ENCODE measurements at places on chromosomes 13 and 19. TPM values are rescaled to one million over a fixed set of nuclear protein-coding genes. Genes with fewer than 3 reads are reported as not detected.

The LIG4 gene
- 9.2 TPM for total RNA-seq

The VSTM2B gene
- total RNA-seq, result not detected

The ZIC5 gene
- total RNA-seq, result not detected

The CACNA1A gene
- 0.28 TPM for total RNA-seq

The HSPBP1 gene
- total RNA-seq, result 35.8 TPM

The UHRF1 gene
- total RNA-seq, result 0.28 TPM

The GFY gene
- total RNA-seq, result not detected

The OR10H1 gene
- total RNA-seq, result not detected

The FPR2 gene
- 3.9 TPM for total RNA-seq

The RFPL4AL1 gene
- not detected for total RNA-seq

DNA sequence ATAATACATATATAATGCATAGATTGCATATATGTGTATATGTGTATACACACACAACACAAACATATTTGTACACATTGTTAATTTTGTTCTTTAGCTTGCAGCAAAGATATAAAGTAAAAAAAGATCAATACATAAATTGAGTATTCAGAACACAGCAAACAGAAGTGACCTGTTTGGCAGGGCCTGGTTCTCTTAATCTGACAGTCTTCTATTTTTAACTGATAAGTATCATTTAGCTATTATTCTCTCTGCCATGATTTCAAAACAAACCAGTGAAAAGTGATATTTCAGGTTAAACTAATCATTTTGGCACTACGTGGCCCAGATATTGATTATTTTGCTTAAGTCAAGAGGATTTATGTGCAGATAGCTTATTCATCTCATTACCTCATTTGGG, 309.4 kb downstream of the OXGR1 start:
- no peak for DNase-seq

DNA sequence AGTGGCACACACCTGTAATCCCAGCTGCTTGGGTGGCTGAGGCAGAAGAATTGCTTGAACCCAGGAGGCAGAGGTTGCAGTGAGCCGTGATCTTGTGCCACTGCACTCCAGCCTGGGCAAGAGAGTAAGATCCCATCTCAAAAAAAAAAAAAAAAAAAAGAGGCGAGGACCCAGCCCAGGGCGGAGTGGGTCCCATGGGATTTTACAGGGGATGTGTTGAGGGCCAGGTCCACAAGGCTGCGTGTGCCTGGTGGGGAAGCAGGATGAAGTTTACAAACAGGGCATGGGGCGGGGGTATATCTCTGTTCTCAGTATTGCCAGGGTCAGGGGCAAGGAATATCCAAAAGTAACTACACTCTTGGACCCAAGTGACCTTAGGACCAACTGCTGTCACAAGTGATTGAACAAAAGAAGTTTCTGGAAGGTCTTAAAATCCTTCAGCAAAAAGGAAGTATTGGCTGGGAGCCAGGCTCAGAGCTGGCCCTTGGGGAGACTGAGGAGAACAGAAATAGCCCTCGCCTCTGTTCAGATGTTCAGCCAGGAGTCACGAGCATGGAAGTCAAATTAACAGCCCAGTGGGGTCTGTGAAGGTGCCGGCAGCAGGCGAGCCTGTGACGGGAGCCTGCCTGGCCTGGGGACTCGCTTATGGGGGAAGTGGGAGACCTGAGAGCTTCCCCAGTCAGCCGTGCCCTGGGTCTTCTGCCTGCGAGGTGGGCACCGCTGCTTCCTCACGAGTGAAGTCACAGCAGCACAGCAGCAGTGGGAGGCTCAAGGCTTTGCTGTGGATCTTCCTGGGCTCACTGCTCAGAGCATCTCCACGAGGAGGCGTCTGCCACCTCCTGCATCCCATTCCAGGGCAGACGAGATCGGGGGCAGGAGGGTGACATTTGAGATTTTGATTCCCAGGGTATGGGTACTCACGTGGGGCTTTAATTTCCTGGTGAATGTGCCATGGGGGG, 6.4 kb downstream of the MYO9B start:
- no peak for DNase-seq

- no peak for DNase-seq
Observed at GRCh38 chr13:44484562-44485138, 91.5 kb downstream of the TSC22D1 start.

DNA sequence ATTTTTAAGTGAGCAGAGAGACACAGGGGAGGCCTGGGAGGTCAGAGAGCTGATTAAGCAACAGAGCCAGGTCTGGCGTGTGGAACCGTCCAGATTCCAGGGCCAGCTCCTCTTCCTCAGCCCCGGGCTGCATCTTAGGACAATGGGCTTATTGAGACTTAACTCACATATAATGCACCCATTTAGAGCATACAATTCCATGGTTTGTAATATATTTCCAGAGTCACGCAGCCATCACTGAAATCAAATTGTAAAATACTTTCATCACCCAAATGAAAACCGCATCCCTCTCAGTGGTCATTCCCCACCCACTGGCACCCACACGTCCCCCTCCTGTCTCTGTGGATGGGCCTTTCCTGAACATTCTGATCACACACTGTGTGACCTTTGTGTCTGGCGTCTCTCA, 2.1 kb upstream of the HMG20B start:
- no peak for DNase-seq

DNA sequence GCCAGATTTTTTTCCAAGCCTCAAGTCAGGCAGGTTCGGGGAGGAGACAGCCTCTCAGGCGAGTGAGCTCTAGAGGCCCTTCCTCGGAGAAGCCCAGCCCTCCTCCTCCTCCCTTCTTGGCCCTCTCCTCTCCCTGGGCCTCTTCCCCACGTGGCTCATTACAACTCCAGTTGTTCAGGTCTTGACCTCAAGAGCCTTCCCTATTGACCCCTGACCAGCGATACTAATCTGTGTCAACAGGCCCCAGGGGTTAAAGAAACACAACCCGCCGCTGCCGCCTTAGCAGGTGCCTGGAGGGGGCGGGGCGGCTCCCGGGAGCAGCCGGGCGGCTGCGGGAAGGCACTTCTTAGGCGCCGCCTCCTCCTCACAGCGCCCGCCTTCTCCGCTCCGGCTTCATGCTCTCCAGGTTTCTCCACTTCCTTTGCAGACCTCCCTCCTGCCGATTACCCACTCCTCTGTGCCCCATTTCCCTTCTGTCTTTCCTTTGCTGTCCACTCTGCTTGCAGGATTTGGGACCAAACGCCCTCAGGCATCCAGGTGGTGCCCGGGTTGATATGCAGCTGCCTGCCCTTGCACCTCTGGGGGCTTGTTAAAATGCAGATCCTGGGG, 51.0 kb downstream of the LYL1 start:
- DNase-seq, result no peak

DNA sequence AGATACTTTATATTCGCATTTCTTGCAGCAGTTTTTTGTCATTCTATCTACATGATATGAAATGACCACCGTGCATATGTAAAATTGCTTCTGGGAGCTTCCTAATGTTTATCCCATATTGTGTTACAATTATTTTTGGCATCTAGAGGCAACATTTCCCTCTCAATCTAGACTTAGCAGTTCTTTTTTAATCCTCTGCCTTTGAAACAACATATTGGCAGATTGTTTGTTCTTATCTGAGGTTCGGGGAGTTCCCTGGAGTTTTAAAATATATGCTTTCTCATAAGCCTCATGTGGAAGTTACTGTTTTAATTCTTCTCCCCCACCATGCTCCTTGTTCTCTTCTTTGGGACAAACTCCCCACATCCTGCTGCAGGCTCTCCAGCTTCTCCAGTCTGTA, 130.1 kb upstream of the SLC10A2 start:
- DNase-seq, result no peak

GRCh38 chr19:10567656-10568055, 1.1 kb downstream of the CDKN2D start:
- DNase-seq, result no peak

- DNase-seq, result no peak
Observed at GRCh38 chr19:13153569-13154240, 3.5 kb downstream of the IER2 start.

DNA sequence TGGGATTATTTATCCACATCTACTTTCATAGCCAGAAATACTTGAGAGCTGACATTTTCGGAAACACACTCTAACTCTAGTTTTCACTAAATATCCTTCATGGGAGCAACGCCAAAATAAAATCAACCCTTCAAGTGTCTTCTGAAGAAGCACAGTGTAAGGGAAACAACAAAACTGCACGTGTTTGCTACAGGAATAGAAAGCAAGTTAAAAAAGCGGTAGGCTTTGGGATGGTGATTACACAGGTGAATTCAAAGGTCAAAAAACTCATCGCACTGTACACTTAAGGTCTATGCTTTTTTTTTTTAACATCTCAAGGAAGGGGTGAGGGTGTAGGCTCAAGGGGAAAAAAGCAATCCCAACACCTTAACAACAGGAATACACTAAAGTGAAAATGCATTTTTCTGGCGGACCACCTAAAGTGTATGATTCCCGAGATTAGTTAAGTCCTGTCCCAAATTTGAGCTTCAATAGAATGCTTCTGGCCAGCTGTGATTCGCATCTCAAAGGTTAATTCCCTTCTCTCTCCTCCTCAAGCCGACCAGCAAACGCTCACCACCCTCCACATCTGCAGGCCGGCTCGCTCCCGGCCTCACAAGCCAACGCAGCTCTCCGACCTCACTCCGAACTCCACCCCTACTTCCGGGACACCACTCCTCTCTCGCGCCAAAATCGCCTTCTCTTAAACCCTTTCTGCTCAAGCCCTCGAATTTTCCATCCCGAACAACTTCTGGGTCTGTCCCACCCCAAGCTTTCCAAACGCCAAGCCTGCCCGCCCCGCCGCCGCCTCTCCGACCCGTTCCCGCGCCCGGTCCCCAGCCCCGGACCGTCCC, 1.1 kb downstream of the ARGLU1 start:
- no peak for DNase-seq

GRCh38 chr19:39389631-39390414, 1.1 kb downstream of the PAF1 start:
- no peak for DNase-seq

DNA sequence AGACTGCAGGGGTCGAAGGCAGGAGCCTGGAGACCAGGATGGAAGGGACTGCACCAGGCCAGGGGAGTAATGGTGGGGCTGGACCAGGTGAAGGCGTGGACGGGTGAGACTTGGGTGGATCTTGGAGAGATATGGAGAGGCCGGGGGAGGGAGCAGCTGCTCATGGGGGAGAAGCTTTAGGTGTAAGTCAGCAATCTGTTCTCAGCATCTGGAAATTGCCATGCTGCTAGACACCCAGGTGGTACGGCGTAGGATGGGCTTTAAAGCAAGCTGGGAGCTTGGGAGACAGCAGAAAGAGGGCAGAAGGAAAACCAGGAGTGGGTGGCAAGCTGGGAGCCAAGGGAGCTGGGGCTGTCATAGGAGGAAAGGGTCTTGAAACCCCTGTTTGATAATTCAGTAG, 3.0 kb downstream of the CERS4 start:
- DNase-seq, result no peak

DNA sequence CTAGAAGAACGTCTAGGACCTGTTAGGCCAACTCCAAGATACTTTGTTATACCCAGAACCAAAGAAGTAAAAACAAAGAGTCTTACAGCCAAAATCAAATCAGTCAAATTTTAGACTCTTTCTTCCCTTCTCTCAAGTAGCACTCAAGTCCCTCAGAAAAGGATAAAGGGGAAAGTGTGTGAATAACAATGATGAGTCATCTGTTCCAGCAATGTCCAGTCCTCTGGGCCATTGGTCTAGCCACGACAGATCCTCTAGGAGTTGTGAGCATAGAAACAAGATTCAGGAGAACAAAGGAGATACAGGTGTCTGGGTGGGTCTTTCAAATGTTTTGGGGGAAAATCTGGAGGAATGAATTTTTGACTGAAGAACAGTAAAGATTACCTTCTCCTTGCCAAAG, 36.3 kb downstream of the STOML3 start:
- no peak for DNase-seq

DNA sequence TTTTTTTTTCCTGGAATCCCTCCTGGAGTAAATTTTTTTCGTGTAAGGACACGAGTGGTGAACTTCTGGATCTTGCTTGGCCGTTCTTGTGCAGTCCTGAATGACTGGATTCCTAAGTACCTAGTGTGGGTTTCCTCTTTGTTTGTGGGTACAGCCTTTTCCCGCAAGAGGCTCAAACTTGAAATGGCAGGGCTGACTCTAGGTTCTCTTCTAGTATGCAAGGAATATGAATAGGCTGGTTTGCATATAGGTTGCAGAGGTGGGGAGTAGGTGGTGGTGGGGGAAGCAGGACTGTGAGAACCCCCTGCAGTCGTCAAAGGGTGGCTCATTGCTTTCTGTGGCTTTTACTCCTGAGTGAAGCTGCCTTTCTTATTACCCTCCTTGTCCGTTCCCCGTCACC, 13.6 kb downstream of the UBAC2 start:
- DNase-seq, result peak; percentile 21

GRCh38 chr13:27293076-27293691, 22.6 kb downstream of the RASL11A start:
- DNase-seq, result peak; percentile 11

- DNase-seq, result no peak
Observed at GRCh38 chr19:53365899-53366493, 491 bp downstream of the ZNF525 start.

- DNase-seq, result peak; percentile 82
Observed at GRCh38 chr13:40664350-40665125, 1.9 kb downstream of the FOXO1 start.

DNA sequence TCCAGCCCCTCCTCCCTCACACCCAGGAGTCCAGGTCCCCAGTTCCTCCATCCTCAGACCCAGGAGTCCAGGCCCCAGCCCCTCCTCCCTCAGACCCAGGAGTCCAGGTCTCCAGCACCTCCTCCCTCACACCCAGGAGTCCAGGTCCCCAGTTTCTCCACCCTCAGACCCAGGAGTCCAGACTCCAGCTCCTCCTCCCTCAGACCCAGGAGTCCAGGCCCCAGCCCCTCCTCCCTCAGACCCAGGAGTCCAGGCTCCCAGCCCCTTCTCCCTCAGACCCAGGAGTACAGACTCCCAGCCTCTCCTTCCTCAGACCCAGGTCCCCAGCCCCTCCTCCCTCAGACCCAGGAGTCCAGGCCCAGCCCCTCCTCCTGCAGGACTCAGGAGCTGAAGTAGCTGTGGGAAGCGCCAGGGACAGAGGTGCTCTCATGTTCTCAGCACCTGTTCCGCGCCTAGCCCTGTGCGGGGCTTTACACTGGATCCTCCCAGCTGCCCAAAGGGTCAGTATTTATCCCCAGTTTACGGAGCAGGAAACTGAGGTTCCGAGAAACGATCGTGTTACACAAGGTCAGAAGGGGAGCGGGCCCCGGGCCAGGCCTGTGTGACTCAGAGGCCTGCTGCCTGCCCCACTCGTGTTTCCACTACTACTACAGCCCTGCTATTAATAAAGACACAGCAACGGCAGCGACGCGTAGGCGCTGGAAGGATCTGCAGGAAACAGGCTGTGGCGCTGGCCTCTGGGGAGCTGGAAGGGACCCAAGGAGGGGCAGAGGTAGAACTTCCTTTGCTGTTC, 1.7 kb upstream of the SBK3 start:
- DNase-seq, result peak; percentile 91

Data from right atrium auricular region (tissue), 2 donors.